Karpas-422 (cell line): ENCODE measurements at places on chromosomes 3 and 15. TPM values are rescaled to one million over a fixed set of nuclear protein-coding genes. Genes with fewer than 3 reads are reported as not detected.
A peak's percentile ranks its signal among the peaks of the same experiment; 100 is the strongest.

PML gene
- total RNA-seq = 15.4 and 21.5 TPM in 2 replicates

DNA sequence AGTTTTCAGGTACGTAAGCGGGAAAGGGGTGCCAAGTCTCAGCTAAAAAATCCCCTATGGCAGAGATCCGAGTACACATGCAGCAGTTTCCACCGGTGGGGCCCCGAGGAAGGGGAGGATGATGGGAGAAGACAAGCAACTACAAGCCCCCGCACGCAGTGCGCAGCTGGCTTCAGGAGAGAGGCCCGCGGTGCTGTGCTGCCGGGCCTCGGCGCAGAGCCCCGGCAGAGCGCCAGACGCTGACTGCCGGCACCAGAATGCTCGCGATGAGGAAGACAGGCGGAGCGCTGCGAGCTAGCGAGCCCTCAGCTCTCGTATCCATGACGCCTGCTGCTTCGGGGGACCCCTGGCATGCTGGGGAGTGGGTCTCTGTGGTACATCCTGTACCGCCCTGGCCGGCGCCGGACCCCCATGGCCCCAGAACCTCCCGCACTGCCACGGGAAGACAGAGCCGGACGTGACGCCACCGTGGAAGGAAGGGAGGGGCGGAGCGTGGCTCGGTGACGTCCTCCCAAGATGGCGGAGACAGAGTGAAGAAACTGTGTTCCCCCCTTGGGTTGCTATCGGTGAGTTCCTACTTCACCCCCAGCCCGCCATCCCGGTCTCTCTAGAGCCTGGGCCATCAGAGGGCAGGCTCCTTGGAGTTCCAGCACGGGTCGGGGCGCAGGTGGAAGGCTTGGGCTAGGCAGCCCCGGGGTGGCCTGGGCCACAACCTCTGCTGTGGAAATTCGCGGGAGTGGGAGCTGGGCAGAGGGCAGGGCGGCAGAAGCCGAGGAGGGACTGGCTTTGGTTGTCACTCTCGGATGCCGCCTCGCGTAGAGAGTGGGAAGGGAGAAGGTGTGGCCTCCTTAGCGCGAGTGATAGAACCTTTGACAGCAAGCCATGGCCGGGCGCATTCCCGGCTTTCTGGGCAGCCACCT is at the start of gene MYNN:
Gene MYNN, plus strand, starts transcription at position 500 of the 920 bp plus-strand sequence. CDS start 900 bp downstream, outside the sequence.
- H3K4me1 ChIP-seq = peaks cover 35% of the 10 kb centered on the region
- peak within 1 kb of the TSS; percentile 98 for H3K27ac ChIP-seq
- H3K4me3 ChIP-seq = peak within 1 kb of the TSS; percentile 97
- H3K36me3 ChIP-seq = peaks cover 34% of the 10 kb centered on the region
- DNase-seq = peak; percentile 96
- no peaks in the 10 kb centered on the region for H3K27me3 ChIP-seq

GRCh38 chr3:169558371-169558770 is 105.1 kb downstream of the MECOM start:
- no peak overlapping the region for H3K4me3 ChIP-seq
- no peak for DNase-seq
- no peak overlapping the region for H3K27ac ChIP-seq
- no peaks in the 10 kb centered on the region for H3K4me1 ChIP-seq
- no peaks in the 10 kb centered on the region for H3K36me3 ChIP-seq

DNA sequence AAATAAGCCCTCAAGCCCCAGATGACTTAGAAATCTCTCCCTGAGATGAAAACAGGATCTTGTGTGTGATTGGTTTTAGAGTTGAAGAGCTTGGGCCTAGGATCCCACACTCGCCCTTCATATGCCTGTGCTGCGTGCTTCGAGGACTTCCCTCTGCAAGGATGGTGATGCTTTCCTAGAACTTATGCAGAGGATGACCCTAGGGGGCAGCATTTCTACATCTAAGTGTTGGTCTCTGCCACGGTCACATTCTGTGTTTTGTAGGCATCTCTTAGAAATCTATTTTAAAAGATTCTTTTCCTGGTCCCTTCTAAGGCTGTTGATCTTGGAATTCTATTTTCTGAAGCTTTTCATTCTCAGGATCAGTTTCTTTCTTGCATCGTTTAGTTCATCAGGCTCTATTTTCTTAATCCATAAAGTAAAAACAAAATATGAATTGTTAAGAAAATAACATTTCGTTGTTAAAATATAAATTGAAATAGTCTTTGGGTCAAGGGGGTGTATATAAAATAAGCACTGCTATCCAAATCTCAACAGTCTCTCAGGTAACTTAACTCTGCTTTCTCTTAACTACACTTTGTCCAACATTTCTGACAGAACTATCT is 45.7 kb downstream of the WDR76 start:
- H3K27ac ChIP-seq = no peak overlapping the region
- H3K27me3 ChIP-seq = no peaks in the 10 kb centered on the region
- H3K4me3 ChIP-seq = no peak overlapping the region
- peaks cover 11% of the 10 kb centered on the region; the same call in 1 of the 2 replicates for H3K4me1 ChIP-seq
- H3K36me3 ChIP-seq = peaks cover 54% of the 10 kb centered on the region

GRCh38 chr3:172673210-172673679 is 37.6 kb downstream of the NCEH1 start:
- no peak overlapping the region for H3K27ac ChIP-seq
- H3K4me3 ChIP-seq = no peak overlapping the region
- DNase-seq = peak; percentile 89
- H3K36me3 ChIP-seq = no peaks in the 10 kb centered on the region
- no peaks in the 10 kb centered on the region for H3K27me3 ChIP-seq
- peaks cover 6% of the 10 kb centered on the region for H3K4me1 ChIP-seq

GRCh38 chr15:48477795-48478360 is 146.6 kb downstream of the DUT start:
- no peak for DNase-seq
- no peaks in the 10 kb centered on the region for H3K36me3 ChIP-seq
- no peaks in the 10 kb centered on the region for H3K4me1 ChIP-seq
- no peak overlapping the region for H3K4me3 ChIP-seq
- H3K27ac ChIP-seq = no peak overlapping the region
- no peaks in the 10 kb centered on the region for H3K27me3 ChIP-seq

GRCh38 chr3:72329354-72329753 is 518.9 kb downstream of the SHQ1 start:
- no peak for DNase-seq
- H3K27ac ChIP-seq = no peak overlapping the region
- no peaks in the 10 kb centered on the region for H3K36me3 ChIP-seq
- H3K4me3 ChIP-seq = no peak overlapping the region
- H3K4me1 ChIP-seq = no peaks in the 10 kb centered on the region
- H3K27me3 ChIP-seq = no peaks in the 10 kb centered on the region
